ENCODE measurements at places on chromosomes 2 and 18.

DNA sequence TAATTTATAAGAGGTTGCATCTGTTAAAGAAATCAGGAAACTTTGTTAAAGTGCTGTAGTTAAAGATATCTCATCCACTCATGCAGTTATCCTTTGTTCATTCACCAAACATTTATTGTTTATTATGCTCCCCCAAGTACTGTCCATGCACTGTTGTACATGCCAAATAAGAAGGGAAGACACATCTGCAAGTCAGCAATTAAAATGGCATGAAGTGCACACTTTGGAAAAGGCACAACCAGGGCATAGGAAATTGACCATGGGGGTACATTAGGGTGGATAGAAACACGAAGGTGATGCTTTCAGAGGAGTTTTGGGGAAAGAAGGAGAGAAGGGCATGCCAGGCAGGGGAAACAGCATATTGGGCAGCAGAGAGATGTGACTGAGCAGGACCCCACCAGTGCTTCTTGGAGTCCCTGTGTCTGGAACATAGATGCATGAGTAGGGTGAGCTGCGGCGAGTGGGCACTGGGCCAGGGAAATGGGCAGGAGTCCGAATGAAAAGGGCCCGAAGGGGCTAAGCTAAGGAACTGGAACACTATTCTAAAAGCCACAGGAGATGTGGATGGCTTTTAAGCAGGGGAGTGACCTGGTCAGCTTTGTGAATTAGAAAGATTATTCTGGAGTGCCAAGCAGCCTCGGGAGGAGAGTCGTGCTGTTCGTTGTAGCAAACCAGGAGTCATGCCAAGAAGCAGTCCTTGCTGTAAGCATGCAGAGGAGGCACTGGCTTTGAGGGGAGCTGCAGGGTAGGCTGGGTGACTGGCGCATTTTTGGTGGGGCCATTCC, 316.3 kb downstream of the AGPS start:
- DNase-seq: no peak

DNA sequence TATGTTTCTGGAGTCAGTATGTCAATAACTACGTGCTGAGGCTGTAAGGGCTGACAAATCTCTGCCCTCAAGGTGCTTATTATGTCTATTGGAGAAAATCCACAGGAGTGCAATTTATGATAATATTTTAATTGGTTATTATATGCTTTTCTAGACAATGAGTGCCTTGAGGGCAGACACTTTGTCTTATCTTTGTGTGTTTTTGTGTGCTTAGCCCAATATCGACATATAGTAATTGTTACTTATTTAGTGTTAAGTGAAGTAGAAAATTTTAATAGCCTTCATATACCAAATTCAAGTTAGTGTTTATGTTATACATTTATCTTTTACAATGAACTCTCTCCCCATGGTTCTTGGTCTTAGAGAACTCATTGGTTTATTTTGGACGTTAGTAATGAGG, 118.9 kb downstream of the WDR7 start:
- no peak for DNase-seq

GRCh38 chr2:238659231-238659630, 188.7 kb upstream of the TWIST2 start:
- no peak for DNase-seq

DNA sequence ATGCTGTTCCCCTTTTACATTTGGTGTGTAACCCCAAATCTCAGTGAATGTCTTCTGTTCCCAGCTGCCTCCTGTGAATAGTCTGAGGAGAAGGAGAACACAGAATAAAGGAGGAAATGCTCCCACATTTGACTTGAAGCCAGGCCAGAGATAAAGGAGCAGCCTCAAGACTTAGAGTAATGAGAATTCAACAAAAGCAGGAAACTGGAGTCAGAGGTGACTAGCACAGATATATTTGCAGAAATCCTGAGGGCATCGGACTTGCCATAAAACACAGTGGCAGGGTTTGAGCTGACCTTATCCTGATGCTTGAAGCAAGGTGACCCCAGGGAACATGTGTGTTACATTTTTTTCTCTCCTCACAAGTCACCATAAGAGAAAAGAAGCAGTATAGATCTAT, 291.4 kb upstream of the RND3 start:
- DNase-seq: peak; percentile 25

Measured in adrenal gland (tissue), 19 donors.